ENCODE measurements at places on chromosomes 12 and 14.

GRCh38 chr14:75519394-75519793 is 2.9 kb upstream of the BATF start:
- no peak for DNase-seq

GRCh38 chr12:46773586-46774321 is 52.0 kb downstream of the SLC38A4 start:
- no peak for DNase-seq

GRCh38 chr14:61202124-61202523 is 79.0 kb downstream of the TMEM30B start:
- no peak for DNase-seq

DNA sequence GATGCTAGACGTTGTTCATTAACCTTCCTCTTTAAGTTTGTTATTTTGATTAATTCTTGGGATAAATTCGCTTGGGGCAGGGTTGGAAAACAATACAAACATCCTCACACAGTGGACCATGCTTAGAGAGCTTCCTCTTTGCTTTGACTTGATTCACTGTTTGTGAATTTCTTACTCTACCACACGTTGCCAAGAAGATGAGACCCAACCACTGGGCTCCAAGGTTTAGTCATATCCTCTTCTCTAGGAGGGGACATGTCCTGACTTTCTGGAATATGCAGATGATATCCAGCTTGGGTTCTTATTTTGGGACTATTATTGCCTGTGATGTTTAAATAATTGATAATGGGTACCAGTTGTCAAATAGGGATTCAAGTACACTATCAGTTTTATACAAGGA is 428.2 kb downstream of the ATP23 start:
- no peak for DNase-seq
